ENCODE measurements at places on chromosomes 7 and 10.

GRCh38 chr10:108862676-108863350, 1060.5 kb downstream of the XPNPEP1 start:
- no peak for DNase-seq

DNA sequence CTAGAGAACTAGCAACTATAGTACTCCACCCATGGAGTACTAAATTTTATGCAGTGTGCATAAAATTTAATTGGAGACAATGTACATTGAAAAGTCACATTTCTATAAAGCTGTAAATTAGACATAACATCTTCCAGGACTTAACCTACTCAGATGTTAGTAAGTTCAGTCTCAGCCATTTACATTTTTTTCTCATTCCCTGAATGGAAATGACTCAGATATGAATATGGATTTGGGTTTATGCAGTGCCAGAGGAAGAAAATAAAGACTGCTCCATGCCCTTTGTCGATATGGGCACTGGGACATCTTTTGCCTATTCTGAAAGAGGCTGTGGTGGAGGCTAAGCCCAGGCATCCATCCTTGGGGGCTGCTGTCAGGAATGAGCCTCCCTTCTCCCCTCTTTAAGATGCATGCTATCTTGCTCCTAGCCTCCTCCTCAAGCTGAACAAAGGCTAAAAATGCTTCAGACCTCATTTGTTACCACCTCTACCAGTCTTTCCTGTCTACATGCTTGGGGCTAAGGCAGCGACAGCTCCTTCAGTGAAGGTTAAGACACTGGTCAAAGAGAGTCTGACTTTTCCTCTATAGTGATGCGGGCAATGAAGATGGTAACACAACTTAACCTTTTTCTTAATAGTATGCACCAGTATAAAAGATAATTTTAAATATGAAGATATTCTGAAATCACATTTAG, 486.8 kb upstream of the ANKRD30A start:
- no peak for DNase-seq

GRCh38 chr7:43698460-43699255, 30.7 kb downstream of the COA1 start:
- DNase-seq, result no peak

GRCh38 chr10:103175580-103176285, 17.3 kb downstream of the NT5C2 start:
- no peak for DNase-seq

DNA sequence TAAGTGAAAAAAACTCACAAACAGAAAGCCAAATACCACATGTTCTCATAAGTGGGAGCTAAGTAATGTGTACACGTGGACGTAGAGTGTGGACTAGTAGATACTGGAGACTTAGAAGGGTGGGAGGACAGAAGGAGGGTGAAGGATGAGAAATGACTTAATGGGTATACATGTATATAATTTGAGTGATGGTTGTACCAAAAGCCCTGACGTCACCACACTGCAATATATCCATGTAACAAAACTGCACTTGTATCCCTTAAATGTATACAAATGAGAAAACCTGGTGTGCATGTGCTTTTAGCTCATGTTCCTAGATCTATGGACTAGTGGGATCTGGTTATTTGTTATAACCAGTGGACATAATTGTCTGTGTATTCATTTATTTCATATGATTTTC, 48.5 kb upstream of the FGL2 start:
- no peak for DNase-seq

- no peak for DNase-seq
These were observed 339.2 kb downstream of the LRMDA start for GRCh38 chr10:75770626-75771081.

GRCh38 chr7:98930921-98931320, 52.6 kb downstream of the TRRAP start:
- no peak for DNase-seq

- no peak for DNase-seq
These were observed 207.1 kb upstream of the ZNF32 start for GRCh38 chr10:43855667-43856210.

GRCh38 chr7:140143997-140144396, 32.8 kb downstream of the KDM7A start:
- DNase-seq, result no peak

GRCh38 chr7:54678763-54679489, 80.1 kb downstream of the SEC61G start:
- no peak for DNase-seq

GRCh38 chr10:51894771-51895578, 195.6 kb upstream of the CSTF2T start:
- no peak for DNase-seq

DNA sequence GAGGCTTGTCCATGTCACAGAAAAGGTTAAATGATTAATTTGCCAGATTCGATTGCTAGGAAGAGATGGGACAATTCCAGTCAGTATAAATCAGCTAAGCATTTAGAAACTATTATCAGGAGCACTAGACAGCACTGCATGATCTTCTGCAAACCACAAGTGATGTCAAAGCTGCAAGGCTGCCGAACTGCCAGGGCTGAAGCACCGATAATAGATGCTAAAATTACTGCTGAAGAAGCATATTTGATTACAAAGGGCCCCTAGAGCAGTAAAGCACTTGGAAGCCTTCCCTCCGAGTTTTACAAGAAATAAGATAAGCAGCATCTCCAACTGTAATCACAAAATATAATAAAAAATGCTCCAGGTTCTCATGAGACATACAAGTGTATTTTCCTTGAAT, 40.6 kb downstream of the RNLS start:
- DNase-seq, result no peak

DNA sequence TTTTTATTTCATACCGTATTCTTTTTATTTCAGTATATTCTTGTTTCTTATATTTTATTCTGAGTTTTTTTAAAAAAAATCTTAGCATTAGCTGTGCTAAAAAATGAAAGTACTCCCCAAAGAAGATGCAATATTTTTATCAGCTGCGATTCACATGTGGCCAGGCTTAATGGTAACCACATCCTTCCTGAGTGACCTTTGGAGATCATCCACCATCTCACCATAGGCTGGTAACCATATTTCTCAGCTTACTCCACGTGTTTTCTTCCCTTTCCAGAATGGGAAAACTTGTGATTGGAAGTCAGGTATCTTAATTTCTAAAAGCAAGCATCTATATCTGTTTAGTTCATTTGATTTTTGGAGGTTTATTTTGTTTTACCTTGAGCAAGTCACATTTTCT, 18.8 kb upstream of the LIPM start:
- DNase-seq, result no peak

- DNase-seq, result no peak
These were observed 39.8 kb downstream of the ELFN1 start for GRCh38 chr7:1709900-1710299.

DNA sequence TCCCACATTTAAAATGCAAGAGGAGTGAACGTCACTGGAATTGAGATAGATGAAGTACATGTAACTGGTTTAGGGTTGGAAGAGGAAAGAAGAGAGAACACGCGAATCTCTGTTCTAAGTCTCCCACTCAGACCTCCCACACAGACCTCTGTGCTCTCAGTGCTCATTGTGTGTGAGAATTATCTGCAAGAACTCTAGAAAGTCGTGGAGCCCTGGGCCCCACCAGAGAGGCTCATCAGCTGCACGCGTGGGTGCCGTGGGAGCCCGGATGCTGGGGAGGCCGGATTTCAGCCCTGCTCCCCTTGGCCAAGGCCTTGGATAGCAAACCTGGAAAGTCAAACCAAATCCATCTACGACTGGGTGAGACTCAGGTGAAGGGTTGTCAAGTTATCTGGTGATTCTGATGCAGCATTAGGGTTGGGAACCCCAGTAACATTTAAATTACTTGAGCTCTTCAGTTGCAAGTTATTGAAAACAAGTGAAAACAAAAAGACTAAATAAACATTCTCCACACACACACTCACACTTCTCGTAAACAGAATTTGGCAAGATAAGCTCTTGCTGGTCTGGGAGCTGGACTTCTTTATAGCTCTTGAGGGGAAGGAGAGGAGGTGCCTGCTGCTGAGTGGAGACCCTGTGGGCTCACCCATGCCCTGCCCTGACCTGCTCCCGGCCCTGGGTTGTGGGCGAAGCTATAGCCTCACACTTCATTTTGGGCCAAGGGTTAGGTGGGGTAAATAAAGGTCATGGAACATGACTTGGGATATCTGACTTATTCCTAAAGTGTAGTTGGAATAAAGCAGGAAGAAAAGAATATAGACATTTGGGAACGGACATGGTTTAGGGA, 250.3 kb downstream of the ADARB2 start:
- DNase-seq, result no peak

- DNase-seq, result no peak
These were observed 5.2 kb downstream of the IKZF1 start for GRCh38 chr7:50309721-50310120.

- DNase-seq, result no peak
These were observed 173.6 kb upstream of the PDE1C start for GRCh38 chr7:32243687-32244290.

DNA sequence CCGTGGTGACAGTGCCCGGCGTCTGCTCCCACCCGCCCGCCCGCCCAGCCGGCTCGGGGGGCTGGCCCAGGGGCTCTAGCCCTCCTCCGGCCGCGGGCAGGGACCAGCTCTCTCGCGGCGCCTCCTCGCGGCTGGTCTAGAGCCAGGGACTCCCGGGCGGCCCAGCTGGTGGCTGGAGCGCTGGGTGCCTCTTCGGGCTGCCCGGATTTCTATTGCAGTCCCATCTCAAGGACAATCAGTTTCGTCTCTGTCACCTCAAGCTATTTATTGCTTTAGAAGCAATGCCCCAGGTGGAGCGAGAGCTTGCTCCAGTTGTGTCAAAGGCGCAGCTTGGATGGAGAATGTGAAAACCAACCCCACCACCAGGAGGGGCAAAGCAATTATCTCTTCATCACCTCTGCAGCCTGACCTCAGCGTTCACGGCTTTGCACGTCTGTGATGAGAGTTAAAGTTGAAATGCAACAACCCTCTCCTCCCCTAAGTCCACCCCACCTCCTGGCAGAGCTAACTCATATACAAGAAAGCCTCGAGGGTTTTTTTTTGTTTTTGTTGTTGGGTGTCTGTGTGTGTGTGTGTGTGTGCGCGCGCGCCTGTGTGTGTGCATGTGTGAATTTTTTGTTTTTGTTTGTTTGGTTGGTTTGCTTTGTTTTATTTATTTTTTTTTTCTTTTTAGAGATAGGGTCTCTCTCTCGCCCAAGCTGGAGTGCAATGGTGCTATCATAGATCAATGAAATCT, at the start of gene ITGA8:
Gene ITGA8, minus strand, starts transcription at position 24 of the 736 bp plus-strand sequence. CDS start 151 bp downstream, outside the sequence.
- DNase-seq, result peak; percentile 38

DNA sequence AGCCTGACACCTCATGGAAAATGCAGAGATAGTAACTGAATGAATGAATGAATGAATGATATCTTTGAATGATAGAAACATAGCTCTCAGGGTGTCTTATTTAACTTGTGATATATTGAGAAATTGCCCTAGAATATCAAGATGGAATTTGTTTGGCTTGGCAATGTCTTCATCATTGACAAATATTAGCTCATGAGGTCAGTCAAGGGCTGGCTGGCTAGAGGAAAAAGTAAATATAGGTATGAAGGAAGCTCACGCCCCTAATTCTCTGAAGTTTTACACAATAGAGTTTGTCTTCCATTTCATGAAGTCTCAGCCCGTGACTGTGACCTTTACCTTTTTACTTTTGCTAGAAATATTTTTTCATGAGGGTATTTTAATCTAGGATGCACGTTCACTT, 305.2 kb downstream of the ADARB2 start:
- no peak for DNase-seq

- peak; percentile 61 for DNase-seq
These were observed 72.5 kb downstream of the GOLGA7B start for GRCh38 chr10:97922022-97922758.

DNA sequence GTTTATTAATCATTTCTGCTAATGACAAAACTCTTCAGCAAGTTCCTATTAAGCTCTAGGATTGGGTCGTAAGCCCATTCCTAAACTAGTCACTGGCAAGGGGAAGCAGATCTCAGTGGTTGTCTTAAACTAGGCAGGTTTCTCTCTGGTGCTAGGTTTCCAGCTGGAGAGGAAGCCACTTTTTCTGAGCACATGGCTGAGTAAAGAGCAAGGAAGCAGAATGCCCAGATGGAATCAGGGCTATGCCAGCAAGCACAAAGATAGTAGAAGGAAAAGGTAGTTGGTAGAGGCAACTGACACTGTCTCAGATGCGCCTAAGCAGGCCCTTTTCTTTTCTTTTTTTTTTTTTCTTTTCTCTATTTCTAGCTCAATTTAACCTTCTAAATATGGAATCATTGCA, 224.9 kb downstream of the EXOC4 start:
- DNase-seq, result no peak

- peak; percentile 34 for DNase-seq
These were observed 18.8 kb downstream of the CELF2 start for GRCh38 chr10:11036424-11037011.

- no peak for DNase-seq
These were observed 64.4 kb downstream of the CCNY start for GRCh38 chr10:35400595-35401268.

GRCh38 chr7:101126651-101127459, at the start of gene SERPINE1:
Gene SERPINE1, plus strand, starts transcription at chr7:101127104. Its CDS starts 1,290 bp downstream, at chr7:101128394.
- peak; percentile 62 for DNase-seq

DNA sequence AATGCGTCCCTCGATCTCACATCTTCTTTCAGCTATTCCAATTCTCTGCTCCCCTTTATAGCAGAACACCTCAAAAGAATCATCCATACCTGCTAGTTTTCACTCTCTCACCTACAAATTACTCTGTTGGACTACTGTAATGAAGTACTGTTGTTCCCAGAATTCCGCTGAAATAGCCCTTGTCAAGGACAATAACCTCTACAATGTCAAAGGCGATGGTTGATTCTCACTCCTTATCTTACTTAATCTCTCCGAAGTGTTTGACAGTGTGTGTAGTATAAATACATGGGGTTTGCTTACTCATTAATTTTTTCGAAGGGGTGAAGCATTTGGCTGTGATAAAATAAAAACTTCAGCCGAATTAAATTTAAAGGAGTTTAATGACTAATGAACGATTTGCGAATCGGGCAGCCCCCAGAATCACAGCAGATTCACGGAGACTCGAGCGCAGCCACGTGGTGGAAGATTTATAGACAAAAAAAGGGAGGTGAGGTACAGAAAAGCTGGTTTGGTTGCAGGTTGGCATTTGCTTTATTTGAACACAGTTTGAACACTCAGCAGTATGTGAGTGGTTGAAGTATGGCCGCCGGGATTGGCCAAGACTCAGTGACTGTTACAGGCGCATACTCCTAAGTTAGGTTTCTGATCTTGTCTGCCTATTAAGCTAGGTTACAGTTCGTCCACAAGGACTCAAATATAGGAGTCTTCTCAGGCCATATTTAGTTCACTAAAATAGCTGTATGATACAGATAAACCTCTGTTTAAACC, 29.8 kb downstream of the SYPL1 start:
- no peak for DNase-seq

GRCh38 chr7:13188236-13188805, 500.9 kb downstream of the ARL4A start:
- no peak for DNase-seq

GRCh38 chr7:29457565-29458011, 106.0 kb upstream of the PRR15 start:
- DNase-seq, result peak; percentile 82

All from NCI-H1105 treated with DMSO at 0.1 percent for 48 hours (cell line).